ENCODE measurements at places on chromosomes 16 and 17.
A peak's percentile ranks its signal among the peaks of the same experiment; 100 is the strongest.

DNA sequence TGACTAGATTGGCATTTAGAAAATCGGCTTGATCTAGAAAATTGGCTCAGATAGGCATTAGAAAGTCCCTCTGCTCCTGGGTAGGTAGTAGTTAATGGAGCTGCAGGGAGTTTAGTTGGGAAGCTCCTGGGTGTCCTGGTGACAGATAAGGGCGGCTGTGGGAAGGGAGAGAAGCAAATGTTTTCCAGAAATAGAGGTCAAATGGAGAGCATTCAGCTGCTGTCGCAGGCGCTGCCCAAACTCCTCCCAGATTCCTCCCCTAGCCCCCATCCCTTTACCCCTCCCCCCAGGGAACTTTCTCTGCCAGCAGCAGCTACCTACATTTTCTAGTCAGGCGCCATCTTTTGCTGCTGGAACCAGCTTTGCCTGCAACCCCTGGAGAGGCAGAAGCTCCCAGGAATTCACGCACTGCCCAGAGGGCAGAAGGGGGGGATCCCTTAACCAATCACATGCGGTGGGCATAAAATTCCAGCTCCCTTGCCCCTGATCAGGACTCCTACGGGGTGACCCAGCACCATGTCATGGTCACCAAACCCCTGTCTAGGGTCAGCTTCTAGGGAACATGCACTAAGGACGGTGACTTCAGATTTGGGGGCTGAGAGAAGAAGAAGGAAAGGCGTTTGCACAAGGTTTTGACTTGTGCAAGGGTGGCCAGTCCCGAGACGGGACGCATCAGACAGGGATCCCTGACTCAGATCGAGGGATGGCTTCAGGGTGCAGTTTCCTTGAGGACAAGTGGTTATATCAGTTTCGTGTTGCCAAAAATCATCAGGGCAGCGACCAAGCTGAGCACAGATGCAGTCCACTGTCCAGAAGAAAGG lies 43.8 kb downstream of the SOCS1 start:
- no peak for DNase-seq

DNA sequence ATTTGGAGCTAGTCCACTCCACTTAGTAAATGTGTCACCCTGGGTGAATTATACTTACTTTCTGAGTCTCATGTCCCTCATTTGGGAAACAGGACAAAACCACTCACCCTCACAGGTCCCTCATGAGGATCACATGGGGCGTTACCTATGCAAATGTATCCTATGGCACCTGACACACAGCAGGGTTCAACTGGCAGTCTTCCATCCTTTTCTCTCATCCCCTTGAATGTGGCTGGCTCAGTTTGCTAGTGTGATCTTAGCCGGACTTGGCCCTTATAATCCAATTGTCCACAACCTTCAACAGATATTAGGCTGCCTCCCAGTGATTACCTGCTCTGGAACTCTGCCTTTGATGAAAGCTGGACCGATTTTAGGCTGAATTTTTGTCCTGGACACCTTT lies 308.8 kb downstream of the MAP2K6 start:
- no peak for DNase-seq

- no peak for DNase-seq
Measured at GRCh38 chr17:18230288-18231141, 5.1 kb downstream of the LLGL1 start.

GRCh38 chr16:19314718-19315425 lies 29.3 kb downstream of the CLEC19A start:
- no peak for DNase-seq

DNA sequence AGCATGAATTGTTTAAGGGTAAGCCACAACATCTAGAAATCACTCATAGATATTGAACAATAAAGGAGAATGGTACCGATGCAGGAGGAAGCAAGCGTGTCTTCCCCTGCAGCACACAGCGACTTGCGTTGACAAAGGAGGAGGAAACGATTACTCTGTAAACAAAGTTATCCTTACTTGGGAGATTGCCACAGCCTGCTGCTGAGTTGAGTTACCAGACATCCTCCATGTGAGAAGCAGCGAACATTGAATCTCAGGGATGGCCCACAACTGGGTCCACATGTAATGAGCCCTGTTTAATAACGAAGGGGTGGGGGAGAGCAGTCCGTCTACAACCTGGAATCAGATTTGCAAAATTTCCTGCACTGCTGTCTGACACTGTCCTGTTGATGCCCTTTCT lies 27.7 kb downstream of the CLUH start:
- no peak for DNase-seq

DNA sequence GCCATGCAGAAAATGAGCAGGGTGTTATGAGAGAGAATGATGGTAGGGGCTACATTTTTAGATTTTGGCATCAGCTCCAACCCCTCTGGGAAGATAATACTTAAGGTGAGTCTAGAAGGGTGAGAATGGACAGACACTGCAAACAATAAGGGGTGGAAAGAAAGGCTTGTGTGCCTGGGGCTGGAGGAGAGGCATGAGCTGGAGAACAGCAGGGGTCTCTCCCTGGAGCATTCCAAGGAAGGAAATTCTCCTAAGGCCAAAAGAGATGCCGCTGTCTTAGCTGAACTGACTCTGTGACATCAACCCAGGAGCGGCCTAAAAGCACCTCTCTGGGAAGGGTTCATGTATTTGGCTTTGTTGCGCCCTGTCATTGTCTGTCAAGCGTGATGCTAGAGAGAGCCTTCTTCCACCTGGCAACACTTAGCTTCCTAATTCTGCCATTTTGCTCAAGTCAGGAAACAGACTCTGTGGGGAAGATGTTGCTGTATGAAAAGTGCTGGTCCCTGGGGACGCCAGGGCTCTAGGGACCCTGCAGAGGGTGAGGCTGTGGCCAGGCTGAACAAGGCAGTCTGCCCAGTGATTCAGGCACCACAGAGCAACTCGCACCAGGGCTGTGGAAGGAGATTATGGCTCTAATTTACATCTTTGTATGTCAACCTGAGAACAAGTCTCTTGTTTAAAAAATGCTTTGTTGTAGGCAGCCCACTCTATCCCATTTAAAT lies 225.7 kb downstream of the CBLN1 start:
- DNase-seq = no peak

- peak; percentile 67 for DNase-seq
Measured at GRCh38 chr16:401468-402348, at the start of gene DECR2. DECR2 (plus strand) TSS chr16:401885; CDS start chr16:401964, 79 bp downstream.
